ENCODE measurements at places on chromosomes 4 and X.

DNA sequence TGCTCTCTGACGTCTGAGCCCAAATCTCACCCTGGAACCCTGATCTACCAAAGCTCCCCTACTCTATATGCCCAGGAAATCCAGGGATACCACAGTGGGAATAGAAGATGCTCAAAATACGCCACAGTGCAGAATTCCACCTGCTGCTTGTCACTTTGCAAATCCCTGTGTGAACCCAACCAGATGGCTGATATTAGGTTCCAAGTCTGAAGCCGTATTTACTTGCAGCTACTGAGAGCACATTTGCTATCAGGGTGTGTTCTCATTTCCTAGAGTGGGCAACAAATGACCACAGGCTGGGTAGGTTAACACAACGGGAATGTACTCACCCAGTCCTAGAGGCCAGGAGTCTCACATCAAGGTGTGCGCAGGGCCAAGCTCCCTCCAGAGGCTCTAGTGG, 126.8 kb downstream of the MXRA5 start:
- DNase-seq: no peak

GRCh38 chrX:18833071-18833731, 125.8 kb downstream of the PPEF1 start:
- DNase-seq: no peak

DNA sequence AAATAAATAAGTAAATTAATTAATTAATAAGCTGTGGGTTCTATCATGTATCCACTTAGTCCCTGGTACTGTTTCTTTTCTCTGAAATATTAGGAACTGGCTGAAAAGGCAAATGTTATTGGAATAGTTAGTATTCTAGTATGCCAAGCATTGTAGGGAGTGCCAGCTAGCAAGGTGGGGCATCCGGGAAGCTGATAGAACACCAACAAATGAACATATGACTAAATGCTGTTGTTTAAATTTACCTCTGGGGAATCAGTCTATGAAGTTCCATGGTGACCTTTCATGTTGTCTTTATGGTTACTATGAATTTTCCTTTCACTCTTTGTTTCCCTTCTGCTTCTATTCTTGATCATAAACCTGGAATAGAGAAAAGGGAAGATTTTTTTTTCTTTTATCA, 32.7 kb downstream of the NUDT6 start:
- no peak for DNase-seq

DNA sequence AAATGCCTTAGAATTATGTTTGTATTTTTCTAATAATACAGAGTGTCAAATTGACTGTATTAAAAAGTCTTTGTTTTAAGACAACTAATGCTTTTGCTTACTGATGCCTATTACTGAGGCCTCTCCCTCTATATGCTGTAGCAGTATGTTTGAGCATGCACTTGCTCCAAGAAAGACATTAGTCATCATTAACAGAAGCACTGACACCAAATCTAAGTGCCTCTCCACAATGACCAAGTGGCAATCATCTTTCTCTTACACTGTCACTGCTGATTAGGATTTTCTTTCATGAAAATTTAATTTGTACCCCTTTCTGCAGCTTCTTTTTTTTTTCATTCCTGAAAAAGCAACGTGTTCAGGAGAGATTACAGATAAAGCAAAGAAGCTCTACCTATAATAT, 11.1 kb upstream of the MAB21L2 start:
- no peak for DNase-seq

GRCh38 chr4:143184217-143184502, 557 bp upstream of the USP38 start:
- no peak for DNase-seq

- no peak for DNase-seq
Measured at GRCh38 chr4:7419961-7420660, 14.6 kb downstream of the PSAPL1 start.

- DNase-seq: no peak
Measured at GRCh38 chr4:165726831-165727230, 146.2 kb upstream of the TLL1 start.

DNA sequence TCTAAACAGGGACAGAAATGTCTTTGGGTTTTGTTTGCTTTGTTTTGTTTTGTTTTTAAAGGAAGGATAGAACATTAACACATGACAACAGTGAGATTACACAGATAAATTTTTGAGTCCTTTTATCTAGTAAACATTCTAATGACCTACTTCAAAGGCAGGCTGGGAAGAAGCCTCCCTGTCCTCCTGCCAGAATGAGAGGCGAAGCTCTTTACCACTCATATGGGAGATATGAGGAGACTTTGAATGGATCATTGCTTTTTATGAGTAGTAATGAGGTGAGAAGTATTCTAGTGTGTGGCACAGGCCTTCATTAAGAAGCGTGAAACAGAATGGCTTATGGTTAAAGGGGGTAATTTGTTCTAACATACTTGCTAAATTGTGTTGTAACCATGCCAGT, 172.0 kb downstream of the FBXO8 start:
- no peak for DNase-seq

DNA sequence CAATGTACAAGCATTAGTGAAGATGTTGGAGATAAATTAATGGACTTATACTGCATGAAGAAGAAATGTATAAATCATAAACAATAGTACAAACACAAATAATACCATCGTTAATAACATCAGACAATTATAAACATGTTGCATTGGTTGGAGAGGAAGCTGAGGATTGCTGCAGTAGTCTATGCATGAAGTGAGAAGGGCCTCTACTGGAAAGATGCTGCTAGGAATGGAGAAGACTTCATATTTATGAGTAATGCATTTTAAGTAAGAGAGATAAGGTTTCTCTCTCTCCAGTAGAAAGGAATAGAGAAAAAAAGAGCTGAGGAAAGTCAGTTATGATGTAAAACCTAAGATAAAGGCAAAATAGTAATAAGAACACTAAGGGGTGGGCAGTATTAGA, 247.8 kb downstream of the GRID2 start:
- no peak for DNase-seq

GRCh38 chr4:77927991-77928925, 65.6 kb downstream of the MRPL1 start:
- no peak for DNase-seq

- DNase-seq: no peak
Measured at GRCh38 chr4:7912826-7913225, 26.8 kb downstream of the AFAP1 start.

DNA sequence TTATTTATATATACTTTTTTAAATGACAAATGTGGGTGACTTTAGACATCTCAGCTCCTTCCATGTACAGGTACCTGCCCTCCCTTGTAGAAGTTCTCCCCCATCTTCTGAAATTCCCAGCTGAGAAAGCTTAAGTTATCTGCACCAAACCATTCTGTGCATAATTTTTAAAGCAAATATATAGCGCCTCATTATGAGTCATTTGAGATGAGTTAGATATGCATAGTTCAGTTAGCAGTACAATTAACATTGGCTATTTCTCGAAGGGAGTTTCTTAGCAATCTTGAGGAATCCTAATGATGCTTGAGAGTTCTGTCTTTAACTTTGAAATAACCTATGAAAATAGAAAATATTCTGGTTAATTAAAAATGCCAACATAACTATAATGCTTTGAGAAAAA, 19.4 kb upstream of the UFSP2 start:
- no peak for DNase-seq

DNA sequence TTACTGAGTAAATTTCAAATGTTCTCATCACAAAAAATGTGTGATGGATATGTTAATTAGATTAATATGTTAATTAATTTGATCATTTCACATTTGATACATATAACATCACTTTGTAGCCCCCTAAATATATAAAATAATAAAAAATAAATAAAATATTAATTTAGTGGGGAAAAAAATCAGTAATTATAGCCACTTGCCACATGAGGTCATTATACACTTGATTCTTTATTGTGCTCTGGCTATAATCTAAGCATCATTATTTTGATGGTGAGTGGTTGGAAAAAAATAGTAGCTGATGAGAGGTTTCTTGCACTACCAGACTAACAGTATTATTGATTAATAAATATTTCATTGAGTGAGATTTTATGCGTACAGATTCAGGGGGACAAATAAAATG, 57.4 kb downstream of the DCK start:
- DNase-seq: no peak

- no peak for DNase-seq
Measured at GRCh38 chrX:81537723-81538122, 335.8 kb downstream of the SH3BGRL start.

DNA sequence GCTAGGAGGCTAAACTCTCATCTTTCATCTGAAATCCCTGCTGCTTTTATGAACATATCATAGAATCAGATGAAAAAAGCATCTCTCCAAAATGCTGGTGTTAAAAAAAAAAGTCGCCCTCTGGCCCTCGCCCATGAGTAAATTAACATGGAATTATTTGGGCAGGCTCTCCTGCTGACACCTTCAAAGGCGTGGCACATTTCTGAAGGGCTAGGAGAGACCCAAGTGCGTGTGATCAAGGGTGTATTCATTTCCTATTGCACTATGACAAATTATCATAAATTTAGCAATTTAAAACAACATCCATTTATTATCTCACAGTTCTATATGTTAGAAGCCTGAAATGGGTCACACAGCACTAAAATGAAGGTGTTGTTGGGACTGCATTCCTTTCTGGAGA, 5.1 kb downstream of the ANXA3 start:
- no peak for DNase-seq

DNA sequence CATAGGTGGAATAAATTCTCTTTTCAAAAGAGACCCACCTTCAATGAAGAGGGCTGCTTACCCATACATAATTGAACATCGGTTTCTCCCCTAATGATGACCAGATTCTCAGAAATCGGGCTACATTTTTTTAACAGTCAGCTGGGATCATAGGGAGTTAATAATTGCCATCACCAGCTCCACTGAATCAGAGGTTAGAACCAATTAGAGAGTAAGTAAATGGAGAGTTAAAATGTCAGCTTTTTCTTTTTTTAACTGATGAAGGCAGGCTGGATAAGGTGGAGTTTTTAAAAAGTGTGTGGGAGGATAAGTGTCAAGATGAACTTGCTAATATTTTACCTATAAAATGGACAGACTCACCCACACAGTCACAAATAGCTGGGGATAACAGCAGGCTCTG, 584.5 kb upstream of the NR3C2 start:
- DNase-seq: no peak

DNA sequence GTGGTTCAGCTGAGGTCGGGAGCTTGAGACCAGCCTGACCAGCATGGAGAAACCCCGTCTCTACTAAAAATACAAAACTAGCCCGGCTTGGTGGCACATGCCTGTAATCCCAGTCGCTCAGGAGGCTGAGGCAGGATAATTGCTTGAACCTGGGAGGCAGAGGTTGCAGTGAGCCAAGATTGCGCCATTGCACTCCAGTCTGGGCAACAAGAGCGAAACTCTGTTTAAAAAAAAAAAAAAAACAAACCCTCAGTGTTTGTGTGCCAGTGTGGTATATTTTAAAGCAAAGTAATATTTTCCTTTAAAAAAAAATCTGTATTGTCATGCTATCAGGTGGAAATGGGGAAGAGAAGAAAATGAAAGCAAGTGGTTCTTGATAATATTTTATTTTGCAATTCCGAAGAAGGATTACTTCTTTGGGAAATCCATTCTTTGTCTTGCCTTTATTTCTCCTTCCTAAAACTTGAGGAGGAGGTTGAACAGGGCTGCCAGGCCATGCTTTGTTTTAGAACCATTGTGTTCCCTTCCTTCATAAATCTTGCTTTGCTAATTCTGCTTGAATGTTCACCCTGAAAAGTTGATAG, 14.4 kb downstream of the ALG13 start:
- DNase-seq: no peak

DNA sequence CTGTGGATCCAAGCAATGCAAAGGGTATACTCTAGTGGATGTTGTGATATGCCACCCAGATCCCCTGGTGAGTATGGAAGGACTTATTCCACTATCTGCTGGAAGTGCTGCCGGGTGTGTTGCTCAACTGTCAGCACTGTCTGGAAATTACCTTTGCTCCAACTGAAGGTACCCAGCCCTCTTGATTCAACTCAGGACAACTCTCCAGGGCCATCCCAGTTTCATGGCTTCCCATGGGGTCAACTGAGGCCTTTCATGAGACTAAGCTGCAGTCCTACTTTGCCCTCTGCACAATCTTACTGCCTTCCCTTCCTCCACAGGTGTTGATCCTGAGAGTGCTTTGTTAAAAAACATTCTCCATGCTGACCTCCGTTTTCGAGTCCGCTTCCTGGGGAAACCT, 99.8 kb downstream of the SPRY1 start:
- no peak for DNase-seq

- no peak for DNase-seq
Measured at GRCh38 chr4:14627038-14627437, 375.2 kb upstream of the CPEB2 start.

GRCh38 chrX:120753413-120754251, 122.0 kb downstream of the CT47B1 start:
- no peak for DNase-seq
